Smooth muscle cell of the coronary artery (primary cell): ENCODE measurements at places on chromosomes 4 and X. TPM values are rescaled to one million over a fixed set of nuclear protein-coding genes. Genes with fewer than 3 reads are reported as not detected.

The SHOX gene
- total RNA-seq = not detected in 2 replicates

The CLDN2 gene
- under 0.01 TPM in 1 of 2 replicates, not detected in the other for total RNA-seq

The FTSJ1 gene
- 27.4 and 56.0 TPM in 2 replicates for total RNA-seq

The TRMT44 gene
- total RNA-seq = 8.1 and 9.3 TPM in 2 replicates

The BEND4 gene
- total RNA-seq = not detected in 2 replicates

The DACH2 gene
- total RNA-seq = not detected in 2 replicates

The SSX2 gene
- not detected in 2 replicates for total RNA-seq

The TCEAL3 gene
- 24.3 and 27.8 TPM in 2 replicates for total RNA-seq

The IL13RA2 gene
- total RNA-seq = 2.3 and 222 TPM in 2 replicates

The H2AZ1 gene
- total RNA-seq = 78.4 and 194 TPM in 2 replicates

The XPNPEP2 gene
- 6.8 TPM in 1 of 2 replicates, not detected in the other for total RNA-seq
